Stimulated activated CD8-positive, alpha-beta memory T cell treated with anti-CD3 and anti-CD28 coated beads, Interleukin-15, amount 100 ng/mL, for 24 hours (primary cell): ENCODE measurements at places on chromosomes 2 and 18.

- DNase-seq: no peak
Measured at GRCh38 chr2:221554769-221555493, 17.2 kb downstream of the EPHA4 start.

DNA sequence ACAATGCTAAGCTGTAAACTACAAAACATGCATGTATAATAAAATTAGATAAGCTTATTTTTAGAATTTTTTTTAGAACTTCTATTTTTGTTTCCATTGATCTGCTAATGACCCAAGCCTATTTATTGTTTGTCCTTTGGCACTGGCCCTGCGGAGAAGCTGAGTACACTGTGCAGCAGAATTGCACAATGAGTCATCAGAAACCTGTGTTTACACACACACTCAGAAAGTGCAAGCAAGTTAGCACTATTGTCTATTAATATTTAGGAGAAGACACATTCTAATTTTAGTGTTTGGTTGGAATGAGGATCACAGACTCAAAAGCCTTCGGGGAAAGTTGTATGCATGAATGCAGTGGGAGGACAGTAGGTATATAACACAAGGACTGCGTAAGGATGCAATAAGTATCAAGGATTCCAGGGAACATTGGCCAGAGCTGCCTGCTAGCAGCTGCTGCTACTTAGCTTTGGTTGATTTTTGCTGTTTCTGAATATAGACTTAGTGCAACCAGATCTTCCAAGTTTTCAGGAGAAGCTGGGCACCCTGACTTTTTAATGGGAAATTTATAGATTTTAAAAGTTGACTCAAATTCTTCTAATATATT is 128.2 kb downstream of the KCNH7 start:
- no peak for DNase-seq

GRCh38 chr2:150339951-150340350 is 147.5 kb downstream of the RND3 start:
- DNase-seq: no peak

DNA sequence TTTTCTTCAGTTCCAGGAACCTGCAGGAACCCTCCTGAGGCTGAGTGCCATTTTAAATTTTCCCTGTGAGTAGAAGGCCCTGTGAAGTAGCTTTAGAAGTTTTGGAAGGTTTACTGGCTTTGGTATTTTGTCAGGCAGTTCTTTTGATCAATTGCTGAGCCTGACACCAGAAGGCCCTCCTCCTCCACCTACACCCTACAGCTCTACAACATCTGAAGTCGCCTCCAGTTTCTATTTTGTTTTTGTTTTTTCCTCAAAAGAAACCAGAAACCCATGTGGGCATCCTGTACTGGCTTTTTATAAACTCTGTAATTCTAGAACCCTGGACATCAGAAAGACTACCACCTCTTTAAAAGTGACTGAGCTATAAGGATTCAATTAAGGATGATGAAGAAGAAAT is 153.7 kb downstream of the NRXN1 start:
- DNase-seq: no peak

GRCh38 chr18:5103286-5103685 is 93.8 kb downstream of the AKAIN1 start:
- no peak for DNase-seq
